ENCODE measurements at places on chromosomes 2 and 18. TPM values are rescaled to one million over a fixed set of nuclear protein-coding genes. Genes with fewer than 3 reads are reported as not detected.

- DNase-seq: no peak
Observed at GRCh38 chr2:195022508-195022830, 634.6 kb upstream of the SLC39A10 start.

DNA sequence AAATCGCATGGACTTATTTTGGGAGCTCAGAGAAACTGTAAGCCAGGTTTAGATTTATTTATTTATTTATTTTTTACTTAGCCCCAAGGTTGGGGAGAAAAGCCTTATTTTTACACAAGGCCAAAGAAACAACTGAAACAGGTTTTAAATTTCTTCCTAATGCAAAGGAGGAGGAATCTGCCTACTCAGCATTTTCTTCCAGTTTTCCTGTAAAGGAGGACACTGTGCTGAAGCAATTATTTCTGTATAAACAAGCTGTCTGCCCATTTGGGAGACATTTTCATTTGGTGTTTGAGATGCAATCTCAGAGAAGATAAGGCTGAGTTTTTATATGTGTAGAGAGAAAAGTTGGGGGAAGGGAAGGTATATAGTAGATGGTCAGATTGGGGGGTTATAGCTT is 125.0 kb downstream of the ETAA1 start:
- DNase-seq: no peak

DNA sequence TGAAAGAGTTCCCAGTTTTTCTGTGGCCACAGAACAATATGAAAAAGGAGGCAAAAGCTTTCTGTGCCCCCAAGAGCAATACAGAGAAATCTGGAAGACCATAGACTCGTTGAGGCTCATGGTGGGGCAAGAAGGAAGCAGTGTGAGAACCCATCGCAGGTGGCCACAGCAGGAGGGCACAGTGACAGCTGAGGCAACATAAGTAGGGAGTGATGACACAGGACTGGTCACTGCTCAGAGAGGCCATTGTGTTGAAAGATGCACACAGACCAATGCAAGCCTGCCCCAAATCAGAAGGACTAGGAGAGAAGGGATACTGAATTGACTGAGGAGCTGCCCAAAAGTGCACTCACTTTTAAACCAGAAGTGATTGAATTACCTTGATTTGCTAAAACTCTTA is 483.6 kb downstream of the EPHA4 start:
- no peak for DNase-seq

- no peak for DNase-seq
Observed at GRCh38 chr2:36912695-36913094, 53.6 kb downstream of the STRN start.

The WNT10A gene
- total RNA-seq: 0.33 TPM

DNA sequence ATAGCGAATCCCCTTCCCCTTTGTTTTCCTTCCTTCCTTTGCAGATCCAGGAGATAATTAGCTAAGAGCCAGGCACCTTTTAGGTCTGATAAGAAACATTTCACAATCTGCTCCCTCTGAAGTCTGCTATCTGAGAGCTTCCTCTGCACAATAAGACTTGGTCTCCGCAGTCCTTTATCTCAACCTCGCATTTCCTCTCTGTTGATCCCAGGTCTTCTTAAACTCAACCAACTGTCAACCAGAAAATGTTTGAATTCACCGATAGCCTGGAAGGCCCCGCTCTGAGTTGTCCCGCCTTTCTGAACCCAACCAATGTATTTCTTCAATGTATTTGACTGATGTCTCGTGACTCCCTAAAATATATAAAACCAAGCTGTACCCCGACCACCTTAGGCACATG is 78.4 kb upstream of the CTDP1 start:
- no peak for DNase-seq

- DNase-seq: no peak
Observed at GRCh38 chr2:193409951-193410350, 1215.2 kb upstream of the TMEFF2 start.

DNA sequence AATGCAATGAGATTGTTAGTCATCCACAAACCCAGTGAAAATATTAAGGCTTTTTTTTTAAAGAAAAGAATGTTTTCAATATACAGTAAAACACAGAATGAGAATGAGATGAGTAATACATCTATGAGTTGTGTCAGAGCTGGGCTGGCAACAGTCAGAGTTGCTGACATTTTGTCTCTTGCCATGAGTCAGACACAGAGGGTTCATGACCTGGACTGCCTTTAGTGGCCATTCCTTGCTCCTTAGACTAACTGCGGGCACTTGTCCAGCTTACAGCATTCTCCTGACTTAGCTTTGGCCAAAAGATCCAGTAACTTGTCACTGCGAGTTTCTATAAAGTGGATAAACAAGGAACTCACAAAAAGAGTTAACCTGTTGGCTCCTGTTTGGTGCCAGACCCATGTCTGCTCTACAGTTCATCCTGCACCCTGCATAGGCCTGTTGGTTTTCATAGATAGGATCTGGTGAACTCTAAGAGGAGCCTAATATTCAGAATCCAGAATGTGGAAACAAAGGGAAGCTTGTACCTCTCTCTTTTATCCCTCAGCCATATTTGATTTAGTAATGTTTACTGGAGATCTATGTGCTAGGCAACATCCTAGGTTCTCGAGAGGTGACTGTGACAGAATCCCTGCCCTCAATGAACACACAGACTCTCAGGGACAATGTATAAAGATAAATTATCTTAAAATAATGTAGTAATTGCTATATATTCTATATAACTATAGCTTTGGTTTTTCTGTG is 391.5 kb upstream of the VWC2L start:
- no peak for DNase-seq

The ERICH2 gene
- not detected for total RNA-seq

DNA sequence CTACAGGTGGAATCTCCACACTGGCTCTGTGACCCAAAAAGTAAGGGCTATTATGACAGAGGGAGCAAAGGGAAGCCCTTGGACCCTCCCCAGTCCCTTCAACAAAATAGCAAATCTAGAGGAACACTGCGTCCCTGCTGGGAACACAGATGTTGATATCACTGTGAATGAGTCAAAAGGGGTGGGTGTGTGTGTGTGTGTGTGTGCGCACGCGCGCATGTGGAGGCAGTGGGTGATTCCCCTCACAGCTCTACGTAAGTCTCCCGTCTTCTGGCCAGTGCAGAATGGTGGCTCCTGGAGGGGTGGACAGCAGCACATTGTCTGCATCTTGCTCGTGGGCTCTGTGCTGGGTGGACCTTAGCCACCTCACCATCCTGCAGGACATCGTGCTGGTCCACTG is 7.8 kb upstream of the C2orf72 start:
- DNase-seq: no peak

The INO80C gene
- 12.9 TPM for total RNA-seq

All from H7 (cell line).